ENCODE measurements at places on chromosomes 13 and 19.

- DNase-seq: no peak
These were observed 11.3 kb upstream of the BTBD2 start for GRCh38 chr19:2026770-2027169.

GRCh38 chr13:77389625-77390000 lies 62.7 kb upstream of the MYCBP2 start:
- no peak for DNase-seq

GRCh38 chr13:113922412-113923118 lies 51.3 kb downstream of the C13orf46 start:
- DNase-seq: no peak

GRCh38 chr13:92994056-92994455 lies 232.6 kb upstream of the GPC6 start:
- DNase-seq: peak; percentile 1

- no peak for DNase-seq
These were observed 51.0 kb downstream of the LYL1 start for GRCh38 chr19:13051557-13052165.

GRCh38 chr13:42728507-42729180 lies 52.7 kb upstream of the FAM216B start:
- no peak for DNase-seq

DNA sequence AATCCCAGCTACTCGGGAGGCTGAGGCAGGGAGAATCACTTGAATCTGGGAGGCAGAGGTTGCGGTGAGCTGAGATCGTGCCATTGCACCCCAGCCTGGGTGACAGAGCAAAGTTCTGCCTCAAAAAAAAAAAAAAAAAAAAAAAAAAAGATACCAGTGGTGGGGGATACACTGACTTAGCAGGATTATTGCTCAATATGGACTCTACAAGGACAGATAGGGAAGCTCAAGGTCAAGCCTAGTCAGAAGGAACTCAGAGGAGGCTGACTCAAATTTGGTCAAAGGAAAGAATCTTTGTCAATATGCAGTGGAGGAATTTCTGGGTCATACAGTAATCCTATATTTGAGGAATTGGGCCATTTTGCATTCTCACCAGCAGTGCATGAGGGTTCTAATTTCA lies 6.7 kb upstream of the DIAPH3 start:
- no peak for DNase-seq

DNA sequence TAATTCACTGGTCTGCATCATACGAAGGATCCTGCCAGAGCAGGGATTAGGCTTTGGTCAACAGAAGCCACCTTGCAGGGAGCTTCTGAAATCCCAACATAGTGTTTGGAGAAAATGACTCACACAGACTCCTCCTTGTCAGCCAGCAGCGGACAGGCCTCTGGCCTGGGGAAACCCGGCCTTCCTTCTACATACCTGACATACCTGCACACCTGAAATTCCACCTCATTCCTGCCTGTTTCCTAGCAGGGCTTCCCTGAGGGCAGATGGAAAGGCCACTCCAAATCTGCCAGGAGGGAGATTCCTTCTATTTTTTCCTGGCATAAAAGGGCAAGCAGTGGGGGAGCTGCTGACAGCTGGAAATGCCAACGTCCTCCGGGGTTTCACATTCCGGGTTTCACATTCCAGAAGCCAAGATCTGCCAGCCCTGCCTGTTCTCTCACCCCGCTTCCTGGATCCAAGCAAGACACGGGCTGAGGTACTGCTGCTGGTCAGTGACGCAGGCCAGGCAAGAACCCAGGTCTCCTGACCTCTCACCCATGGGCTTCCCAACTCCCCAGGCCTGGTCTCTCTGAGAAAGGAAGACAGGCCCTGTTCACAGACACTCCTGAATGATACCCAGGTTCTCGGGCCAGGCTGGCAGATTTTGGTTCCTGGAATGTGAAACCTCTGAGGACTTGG lies 18.2 kb upstream of the IGFL1 start:
- DNase-seq: peak; percentile 54

DNA sequence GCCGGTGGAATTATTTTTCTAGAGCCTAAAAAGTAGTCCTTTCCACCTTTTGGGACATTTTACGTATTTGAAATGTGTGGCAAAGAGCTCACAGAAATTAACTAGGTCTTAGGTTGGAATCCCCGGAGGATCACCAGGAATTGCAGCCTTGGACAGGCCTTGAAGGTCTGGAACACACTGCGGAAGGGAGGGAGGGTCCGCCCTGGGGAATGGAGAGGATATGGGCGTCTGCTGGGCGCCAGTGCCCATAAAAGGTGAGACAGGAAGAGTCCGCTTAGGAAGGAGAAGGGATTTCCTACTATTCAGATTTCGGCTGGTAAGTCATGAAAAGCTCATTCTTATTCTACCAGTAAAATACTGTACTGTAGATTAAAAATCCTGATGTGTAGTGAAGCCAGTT lies 111.9 kb downstream of the COL4A2 start:
- DNase-seq: no peak

- DNase-seq: peak; percentile 54
These were observed 2506.4 kb downstream of the PCDH9 start for GRCh38 chr13:64723724-64724123.

GRCh38 chr13:48585456-48585840 lies 52.6 kb upstream of the RCBTB2 start:
- peak; percentile 10 for DNase-seq

All from HTR-8/SVneo (cell line).